ENCODE measurements at places on chromosomes 2 and 18.

- DNase-seq: peak; percentile 40
Observed at GRCh38 chr18:48412339-48412929, 3.3 kb upstream of the ZBTB7C start.

DNA sequence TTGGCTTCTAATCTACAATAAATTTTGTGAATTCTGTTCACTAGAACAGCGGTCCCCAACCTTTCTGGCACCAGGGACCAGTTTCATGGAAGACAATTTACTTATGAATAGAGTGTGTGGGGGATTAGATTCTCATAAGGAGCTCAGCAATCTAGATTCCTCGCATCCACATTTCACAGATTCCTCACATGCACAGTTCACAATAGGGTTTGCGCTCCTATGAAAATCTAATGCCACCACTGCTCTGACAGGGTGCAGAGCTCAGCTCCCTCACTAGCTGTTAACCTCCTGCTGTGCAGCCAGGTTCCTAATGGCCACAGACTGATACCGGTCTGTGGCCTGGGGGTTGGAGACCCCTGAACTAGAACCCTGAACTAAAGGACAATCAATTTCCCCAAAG lies 1568.6 kb upstream of the NXPH2 start:
- no peak for DNase-seq

GRCh38 chr2:28510184-28510583 lies 14.3 kb downstream of the PLB1 start:
- no peak for DNase-seq

DNA sequence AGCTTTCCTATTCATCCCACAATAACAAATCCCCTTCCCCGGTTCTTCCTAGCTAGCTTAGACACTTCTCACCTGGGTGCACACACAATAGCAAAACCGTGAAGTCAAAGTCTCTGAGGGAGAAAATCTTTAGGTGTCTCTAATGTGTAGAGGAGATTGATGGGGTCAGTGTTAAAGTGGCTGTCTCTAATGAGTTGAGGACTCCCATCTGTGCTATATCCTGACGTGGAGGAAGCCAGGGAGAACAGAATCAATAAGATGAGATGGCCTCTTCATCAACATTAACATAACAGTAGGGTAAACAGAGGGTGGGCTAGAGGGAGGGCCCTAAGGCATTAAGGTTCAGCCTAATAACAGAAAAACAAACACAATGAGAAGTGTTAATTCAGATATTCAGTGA lies 120.4 kb downstream of the SLC5A7 start:
- no peak for DNase-seq

DNA sequence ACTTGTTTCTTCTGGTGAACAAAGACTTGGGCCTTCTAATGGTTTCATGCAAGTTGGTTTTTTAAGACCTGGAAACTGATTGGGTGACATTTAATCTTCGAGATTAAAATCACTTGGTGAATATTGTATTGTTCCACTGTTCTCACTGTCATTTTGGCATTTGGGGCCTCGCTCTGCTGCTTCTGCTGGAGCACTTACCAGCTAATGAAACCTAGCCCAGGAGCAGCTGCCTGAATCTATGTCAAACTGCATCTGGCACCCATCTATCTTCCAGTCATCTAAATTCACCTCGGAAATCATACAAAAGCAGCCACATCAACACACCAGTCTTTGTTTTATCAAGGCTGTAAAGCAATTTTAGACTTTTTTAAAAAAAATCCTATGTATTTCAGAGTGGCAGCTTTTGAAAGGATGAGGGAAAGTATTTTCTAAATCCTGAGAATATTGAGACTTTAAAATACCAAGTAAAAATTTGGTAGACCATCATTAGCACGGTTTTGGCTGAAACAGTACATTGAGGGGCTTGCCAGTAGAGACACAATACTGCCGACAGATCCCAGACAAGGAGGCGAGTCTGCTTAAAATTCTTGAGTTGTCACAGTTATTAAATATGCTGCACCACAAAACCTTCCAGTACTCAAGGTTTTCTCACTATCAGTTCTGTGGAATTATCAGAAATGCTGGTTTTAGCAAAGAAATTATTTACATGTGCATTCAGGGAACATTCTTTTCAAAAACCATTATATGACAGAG lies 26.1 kb upstream of the SERTAD2 start:
- no peak for DNase-seq

- no peak for DNase-seq
Observed at GRCh38 chr18:47163241-47163640, 12.9 kb downstream of the IER3IP1 start.

- no peak for DNase-seq
Observed at GRCh38 chr2:65263986-65264385, 36.4 kb downstream of the ACTR2 start.

- DNase-seq: no peak
Observed at GRCh38 chr18:30766053-30766452, 276.5 kb downstream of the DSC3 start.

DNA sequence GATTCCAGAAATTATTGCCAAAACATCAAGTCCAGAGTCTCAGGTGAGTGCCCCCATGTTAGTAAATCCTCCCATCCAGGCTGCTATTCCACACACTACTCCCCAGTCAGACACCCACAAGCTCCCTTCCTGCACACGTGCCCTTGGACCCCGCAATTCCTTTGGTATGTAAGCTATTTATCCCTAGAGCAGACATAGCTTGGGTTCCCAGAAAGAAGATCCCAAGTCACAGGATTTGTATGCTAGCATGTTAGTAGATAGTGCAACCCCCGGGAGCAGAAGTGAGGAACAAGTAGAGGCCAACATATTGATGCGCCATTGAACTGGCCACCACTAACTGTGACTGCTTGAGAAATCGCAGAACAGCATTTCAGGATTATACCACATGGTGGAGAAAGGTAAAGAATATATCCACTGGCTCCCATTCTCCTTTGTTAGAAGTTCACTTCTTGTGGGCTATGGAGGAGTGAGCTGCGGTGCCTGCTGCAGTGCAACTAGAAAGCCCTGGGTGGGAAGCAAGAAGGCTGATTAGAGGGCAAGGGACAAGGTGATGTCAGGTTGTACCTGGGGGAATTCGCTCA lies 137.5 kb upstream of the CHAC2 start:
- DNase-seq: no peak

- DNase-seq: no peak
Observed at GRCh38 chr2:229775614-229776313, 61.4 kb upstream of the DNER start.

DNA sequence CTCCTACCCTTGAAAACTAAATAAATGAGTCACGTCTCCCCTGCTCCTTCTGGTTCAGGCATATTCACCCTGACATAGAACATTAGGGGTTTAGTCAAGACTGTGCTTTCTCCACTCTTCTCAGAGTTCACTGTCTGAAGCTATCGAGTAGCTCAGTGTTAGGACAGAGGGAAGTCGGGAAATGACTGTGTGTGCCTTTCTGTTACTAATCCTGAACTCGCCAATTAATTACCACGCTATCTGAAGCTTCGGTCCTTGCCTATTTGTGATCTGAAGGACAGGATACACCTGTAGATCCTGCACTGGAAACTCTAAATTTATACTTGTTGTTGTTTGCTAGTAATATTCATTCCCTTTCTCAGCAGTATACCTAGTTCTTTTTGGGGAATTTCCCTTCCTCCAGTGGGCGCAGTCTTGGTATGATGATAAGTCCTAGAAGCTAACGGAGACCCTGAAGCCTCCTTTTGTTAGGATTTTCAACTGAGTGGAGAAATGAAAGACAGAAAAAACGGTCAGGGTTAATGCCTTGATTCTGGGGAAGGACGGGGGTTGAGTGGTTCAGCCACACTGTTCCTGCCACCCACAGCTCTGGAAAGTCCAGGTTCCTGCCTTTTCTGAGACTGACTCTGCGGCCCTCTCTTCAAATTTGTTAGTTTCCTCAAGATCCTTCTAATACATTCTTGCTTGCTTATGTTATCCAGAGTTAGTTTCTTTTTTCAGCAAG lies 218.0 kb downstream of the DLGAP1 start:
- DNase-seq: no peak

DNA sequence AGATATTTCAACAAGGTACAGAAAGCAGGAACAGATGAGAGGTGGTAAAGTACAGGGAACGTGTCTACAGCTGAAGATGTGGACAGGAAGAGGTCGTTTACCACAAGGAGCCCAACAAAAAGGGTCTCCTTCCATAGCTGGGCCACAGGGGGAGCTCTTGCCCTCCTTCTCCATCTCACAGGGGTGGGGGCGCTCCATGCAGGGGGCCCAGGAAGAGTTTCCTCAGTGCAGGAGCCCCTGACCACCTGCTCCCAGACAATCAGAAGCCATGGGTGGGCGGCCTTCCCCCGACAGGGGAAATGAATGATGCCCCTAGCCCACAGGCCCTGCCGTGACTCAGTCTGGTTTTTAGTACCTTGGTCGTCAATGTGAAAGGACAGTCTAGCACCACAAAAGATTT lies 163.6 kb upstream of the ZNF516 start:
- DNase-seq: no peak

- peak; percentile 42 for DNase-seq
Observed at GRCh38 chr2:3377279-3377611, 373 bp downstream of the EIPR1 start.

All from urothelium cell line (cell line).